ENCODE measurements at places on chromosomes 7 and 10.

DNA sequence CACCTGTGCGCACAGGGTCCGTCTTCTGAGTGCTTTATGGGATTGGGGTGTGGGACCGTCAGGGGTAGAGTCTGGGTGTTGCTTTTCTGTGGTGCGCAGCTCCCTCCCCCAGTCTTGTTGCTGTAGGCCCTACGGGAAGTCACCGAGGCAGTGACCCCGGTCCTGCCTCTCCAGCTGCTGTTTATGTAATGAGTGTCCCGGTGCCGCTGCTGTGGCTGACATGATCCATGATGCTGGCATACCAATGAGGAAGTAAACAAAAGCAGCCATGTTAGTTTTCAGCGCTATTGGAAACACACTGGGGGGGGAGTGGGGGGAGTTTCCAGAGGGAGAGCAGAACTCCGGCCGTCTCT lies 1.1 kb downstream of the TRIM8 start:
- DNase-seq, result peak; percentile 76

DNA sequence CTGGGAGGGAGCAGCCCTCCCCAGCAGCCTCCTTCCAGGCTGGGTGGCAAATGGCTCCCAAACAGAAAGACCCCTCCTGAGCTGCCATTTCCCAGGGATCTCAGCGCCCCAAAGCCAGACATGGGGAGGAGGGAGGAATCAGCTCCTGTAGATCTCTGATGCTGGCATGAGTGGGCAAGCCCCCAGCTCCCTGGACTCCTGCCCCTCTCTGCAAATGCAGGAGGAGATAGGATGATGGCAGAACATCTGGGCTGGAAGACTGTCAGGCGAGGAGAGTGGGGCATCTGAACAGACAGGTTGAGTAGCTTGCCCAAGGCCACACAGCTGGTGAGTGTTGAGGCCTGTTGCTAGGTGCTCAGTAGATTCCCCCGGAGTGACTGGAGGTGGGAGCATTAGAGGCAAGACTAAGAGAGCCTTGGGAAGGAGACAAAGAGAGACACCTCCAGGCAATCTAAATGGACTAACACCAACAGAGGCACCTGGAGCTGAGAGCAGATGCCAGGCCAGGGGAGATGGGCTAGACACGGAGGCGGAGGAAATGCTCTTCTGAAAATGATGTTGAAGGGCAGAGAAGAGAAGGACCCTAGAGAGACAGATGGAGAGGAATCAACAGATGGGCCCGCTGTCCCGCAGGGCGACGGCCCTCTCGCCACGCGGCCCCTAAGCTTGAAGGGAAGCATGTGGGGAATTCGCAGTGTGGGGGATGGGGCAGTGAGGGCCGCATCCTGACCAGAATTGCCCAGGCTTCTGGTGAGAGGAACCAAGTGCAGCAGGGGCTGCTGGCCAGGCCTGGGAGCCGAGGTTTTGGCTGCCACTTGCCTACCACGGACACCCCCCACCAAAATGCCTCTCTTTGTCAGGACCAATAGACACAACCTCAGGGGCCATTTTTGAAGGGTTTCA lies 84.8 kb upstream of the LRRC4 start:
- DNase-seq, result no peak

DNA sequence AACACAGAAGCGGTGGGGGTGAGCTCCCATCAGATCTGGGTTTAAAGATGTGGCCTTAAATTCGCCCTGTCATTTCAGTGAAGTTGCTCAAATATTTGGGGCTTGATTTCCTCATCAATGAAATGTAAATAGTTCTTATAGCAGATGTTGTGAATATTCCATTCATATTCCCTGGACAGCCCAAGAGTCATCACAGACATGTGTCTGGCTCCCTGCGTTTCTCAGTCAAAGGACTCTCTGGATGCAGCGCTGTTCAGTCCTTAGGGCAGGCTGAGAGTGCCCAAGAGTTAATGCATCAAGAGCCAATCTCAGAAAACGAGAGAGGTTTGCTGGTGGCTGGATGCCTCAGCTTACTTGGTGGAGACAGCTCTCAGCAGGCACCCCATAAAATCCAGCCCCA lies 475.5 kb upstream of the VSTM2A start:
- no peak for DNase-seq

DNA sequence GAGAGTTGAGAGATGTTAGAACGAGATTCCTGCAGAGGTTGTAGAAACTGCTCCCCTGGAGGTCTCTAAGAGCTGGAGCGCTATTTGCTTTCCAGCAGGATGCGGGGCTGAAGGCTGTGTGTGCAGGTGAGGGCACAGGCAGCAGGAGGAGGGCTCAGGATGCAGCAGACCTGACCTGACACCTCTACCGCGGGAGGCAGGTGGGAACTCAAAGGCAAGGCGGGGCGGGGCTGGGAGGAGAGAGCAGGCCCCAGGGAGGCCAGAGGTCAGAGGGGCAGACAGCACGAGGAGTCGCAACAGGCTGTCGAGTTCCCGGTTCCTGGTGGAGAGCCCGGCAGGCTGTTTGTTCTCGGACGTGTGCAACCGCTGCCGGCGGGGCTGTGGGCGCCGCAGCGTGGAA lies 7.9 kb upstream of the CRTAC1 start:
- DNase-seq, result no peak

DNA sequence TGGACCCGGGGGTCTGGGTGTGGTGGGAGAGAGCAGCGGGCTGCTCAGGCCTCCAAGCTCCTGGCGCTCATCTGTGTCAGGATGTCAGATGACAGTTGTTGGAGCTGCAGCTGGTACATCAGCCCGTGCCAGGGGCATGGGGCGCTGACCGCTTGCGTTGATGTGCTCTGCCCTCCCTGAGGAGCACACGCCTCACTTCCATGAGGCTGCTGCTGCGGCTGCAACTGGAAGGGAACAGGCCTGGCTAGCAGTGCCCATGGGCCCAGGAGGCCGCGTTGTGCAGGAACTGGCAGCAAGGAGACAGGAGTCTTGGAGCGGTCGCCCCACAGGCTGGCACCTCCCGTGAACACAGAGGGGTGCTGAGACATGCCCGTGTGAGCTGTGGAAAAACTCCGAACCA lies 361.3 kb upstream of the MKI67 start:
- no peak for DNase-seq

- DNase-seq, result no peak
Observed at GRCh38 chr10:49752584-49752983, 9.5 kb downstream of the OGDHL start.

DNA sequence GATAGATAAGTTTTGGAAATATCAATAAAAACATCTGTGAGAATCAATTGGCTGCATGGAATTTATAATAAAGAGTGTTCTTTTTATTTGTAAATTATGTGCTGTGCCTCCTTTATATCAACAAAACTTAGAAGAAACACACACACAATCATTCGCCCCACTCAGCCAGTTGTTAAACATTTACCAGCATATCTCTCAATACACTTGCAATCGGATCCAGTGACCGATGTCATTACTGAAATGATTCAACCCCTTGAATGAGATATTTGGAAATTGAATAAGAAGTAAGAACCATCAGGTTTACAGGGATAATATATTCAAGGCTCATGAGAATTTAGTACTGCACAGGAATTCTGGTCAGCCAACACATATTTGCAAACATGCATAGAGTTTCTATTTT lies 35.6 kb downstream of the TAF3 start:
- DNase-seq, result no peak

- DNase-seq, result peak; percentile 84
Observed at GRCh38 chr10:123994417-123995081, 98.8 kb downstream of the CHST15 start.

DNA sequence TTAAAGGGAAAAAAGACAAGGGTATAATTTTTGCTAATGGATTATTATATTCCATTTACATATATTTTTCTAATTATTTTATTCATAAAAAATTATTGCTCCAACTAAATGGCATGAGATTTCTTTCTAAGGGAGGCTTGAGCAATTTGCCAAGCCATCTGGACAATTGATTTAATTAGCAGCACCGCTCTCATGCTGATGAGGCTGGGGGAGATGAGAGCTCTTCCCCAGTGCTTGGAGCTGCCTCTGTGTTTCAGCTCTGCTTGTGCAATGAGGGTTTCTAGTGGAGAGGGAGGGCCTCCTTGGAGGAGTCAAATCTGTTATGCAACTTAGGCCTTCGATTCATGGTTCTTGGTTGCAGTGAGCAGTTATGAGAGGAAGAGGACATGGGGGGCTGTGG lies 574.3 kb downstream of the TCERG1L start:
- DNase-seq, result no peak

DNA sequence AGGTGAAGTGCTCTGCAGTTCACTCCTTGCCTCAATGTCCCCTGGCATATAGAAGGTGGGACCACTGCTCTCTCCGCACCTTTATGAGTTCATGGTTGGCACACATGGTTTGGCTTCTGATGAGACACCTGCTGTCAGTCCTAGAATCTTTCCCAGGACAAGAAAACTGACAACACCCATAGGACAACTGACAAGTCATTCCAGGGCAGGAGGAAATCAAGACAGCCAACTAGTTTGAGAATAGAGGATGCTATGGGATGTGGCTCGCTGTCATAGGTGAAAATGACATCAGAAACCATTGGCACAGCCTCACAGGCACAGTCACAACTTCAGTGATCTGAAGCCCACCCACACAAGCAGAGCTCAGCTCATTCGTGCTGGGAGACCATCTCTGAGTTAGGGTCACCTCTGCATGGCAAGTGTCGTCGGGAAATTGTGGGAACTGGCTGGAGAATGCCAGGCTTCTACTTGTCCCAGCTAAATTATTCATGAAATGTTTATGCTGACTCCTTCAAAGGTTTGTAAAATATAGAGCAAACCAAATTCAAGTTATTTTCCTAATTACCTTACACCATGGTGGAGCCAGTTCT lies 762.4 kb downstream of the GRID1 start:
- DNase-seq, result no peak

DNA sequence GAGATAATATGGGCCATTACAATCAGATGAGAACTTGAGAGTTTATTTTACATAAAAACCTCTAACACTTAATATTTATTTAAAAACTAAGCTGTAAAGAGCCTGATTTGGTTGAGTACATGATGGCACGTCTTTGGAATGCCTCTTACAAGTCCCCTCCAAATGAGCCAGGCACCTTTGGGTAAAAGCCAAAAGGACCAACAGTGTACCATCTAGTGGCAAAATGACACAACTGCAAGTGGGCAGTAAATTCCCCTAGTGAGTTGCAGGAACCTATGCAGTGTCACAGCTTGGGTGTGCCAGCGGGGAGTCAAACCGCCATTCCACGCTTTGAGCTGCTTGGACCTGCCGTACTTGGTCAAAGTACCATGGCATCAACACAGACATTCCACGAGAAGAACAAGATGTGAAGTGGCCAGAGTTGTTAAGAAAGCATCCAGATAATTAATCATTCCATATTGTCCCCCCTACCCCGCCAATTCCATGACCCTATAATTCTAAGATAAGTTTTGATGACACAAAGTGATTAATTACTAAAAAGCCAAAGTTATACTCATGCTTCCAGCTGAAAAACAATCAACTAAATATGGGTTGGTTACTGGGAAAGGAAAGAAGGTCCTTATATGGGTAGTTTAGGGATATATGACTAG lies 115.2 kb downstream of the SORBS1 start:
- peak; percentile 90 for DNase-seq

GRCh38 chr10:121974535-121975294 lies at the start of gene NSMCE4A:
NSMCE4A (minus strand) TSS chr10:121975217; CDS start chr10:121975165, 52 bp downstream.
- DNase-seq, result peak; percentile 91

DNA sequence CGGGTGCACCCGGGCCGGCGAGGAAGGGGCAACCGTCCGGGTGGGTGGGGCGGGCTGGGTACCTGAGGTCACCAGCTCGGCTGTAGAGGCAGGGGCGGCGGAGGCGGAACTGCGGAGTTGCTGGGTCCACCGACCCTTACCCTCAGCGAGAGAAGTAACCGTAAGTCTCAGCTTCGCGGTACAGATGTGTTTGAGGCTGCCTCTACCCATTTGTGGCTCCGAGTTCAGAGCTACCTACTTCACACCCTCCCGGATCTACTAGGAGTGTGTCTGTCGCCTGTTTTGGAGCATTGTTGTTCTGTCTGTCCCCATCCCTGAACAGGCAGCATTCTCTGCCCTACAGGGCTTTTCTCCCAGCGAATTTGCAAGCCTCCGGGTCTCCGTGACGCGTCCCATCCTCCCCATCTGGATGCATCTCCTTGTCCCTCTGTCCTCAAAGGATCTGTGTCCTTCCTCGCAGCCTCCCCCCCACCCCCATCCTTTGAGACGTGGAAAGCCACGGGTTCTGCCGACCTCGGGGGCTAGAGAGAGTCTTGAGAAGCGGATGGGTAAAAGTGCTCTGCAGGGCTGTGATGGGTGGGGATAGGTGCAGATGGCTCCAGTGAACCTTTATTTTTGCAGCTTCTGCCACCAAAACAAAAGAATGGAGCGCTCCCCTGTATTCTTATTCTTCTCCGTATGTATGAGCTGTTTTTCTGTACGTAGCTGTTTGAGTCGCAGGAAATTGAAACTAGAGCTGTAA lies 757 bp downstream of the ANKIB1 start:
- peak; percentile 57 for DNase-seq

GRCh38 chr10:60155099-60155877 lies 234.4 kb downstream of the ANK3 start:
- DNase-seq, result no peak

- no peak for DNase-seq
Observed at GRCh38 chr10:98646998-98647917, 200.5 kb upstream of the HPS1 start.

DNA sequence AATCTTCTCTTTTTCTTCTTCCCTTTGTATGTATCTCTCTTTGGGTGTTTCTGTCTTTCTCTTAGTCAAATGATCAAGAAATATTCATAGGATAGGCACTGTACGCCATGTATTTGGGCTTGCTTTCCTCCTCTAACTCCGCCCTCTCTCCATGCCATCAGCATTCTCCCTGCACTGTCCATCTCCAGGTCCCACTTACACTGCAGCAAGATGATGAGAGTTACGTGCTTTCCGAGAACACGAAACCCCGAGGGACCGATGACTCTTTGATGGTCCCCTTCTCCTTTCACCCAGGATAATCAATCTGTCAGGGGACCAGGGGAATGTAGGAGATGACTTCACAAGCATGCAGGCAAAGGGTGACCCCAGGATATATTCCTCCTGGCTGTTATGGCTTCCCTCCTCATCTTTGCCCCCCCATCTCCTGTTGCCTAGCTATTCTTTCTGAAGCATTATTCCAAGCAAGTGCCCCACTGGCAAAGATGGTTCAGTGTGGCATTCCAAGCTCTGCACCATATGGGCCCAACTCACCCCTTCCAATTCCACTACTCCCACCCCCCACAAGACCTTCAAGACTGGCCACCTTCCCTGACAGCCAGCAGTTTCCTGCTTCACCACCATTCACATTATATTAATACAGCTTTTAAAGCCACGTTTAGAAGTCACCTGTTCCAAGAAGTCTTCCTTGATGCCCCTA lies 40.0 kb downstream of the HIF1AN start:
- no peak for DNase-seq

DNA sequence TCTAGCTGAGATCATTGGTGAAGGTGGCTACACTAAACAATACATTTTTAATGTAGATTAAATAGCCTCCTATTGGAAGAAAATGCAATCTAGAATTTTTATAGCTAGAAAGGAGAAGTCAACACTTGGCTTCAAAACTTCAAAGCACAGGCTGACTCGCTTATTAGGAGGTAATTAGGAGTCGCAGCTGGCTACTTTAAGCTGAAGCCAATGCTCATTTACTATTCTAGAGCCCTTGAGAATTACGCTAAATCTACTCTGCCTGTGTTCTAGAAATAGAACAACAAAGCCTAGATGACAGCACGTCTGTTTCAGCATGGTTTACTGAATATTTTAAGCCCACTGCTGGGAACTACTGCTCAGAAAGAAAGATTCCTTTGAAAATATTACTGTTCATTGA lies 101.6 kb upstream of the EEPD1 start:
- no peak for DNase-seq

GRCh38 chr10:28468707-28469483 lies 64.0 kb upstream of the WAC start:
- DNase-seq, result no peak
